ENCODE measurements at places on chromosomes 6 and 20. TPM values are rescaled to one million over a fixed set of nuclear protein-coding genes. Genes with fewer than 3 reads are reported as not detected.

GRCh38 chr20:48822178-48822577 lies 5.6 kb downstream of the PREX1 start:
- no peak for DNase-seq

GRCh38 chr20:35636095-35636494 lies 20.5 kb downstream of the SPAG4 start:
- DNase-seq, result no peak

- no peak for DNase-seq
Observed at GRCh38 chr6:71584712-71585436, 296.3 kb downstream of the OGFRL1 start.

The GNAS-AS1 gene
- 1.0 TPM for polyA plus RNA-seq

The CST7 gene
- polyA plus RNA-seq, result 0.23 TPM

DNA sequence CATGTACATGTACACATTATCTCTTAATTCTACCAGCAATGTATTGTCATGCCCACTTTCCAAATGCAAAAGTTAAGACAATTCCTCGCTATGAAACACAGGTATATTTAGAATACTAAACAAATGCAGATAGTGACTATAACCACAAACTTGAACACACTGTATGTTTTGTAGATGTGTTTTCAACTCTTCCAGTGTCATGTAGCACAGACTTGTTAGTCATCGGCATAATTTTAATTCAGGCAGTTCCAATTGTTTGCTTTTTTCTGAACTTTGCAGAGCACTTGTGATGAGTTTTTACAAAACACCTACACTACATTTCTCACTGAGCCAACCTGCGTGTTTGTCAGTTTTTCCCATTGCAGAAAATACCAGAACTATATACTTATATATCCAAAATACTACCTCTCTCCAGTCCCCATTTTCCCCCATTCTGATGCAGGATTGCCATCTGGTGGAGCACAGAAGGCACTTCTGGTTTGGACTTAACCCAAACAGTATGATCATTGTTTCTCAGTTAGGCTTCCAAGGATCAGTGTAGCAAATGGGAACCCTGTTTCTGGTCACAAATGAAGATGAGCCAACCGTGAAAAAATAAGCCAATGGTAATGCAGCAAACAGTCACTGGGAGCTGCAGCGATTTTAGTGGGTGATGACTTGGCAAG lies 143.4 kb downstream of the ADGRB3 start:
- peak; percentile 50 for DNase-seq

- no peak for DNase-seq
Observed at GRCh38 chr6:56759521-56759920, 116.8 kb upstream of the DST start.

DNA sequence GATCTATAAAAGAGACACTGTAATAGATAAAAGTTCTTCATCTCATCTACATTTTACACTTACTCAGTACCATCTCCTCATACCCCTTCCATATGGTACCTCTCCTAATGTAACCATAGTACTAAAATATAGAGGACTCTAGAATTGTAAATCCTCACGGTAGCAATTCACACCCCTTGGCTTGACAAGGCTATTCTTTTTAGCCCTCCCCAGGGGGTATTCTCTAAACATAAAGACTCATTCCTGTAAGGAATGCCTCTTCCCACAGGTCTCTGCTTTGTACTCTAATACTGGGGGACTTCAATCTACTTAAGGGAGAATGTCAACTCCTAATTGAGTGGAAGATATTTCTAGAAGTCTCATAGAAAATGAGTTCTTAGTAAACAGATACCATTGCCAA lies 85.9 kb downstream of the VIP start:
- no peak for DNase-seq

The RSPH9 gene
- not detected for polyA plus RNA-seq

DNA sequence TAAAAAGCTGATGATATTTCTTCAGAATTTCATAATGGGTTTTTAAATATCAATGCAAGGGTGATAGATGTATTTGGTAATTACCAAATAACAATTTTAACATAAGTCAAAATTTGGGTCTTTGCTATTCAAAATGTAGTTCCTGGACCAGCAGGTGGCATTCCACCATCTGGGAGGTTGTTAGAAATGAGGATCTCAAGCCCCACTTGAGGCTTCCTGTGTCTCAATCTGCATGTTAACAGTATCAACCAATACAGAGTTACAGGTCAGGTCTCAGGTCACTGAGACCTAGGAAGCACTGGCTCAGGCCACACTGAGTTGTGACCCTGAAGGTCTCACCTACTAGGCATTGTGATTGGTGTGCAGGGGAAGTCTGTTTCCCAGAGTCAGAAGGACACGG lies 57.2 kb upstream of the MTRF1L start:
- no peak for DNase-seq

DNA sequence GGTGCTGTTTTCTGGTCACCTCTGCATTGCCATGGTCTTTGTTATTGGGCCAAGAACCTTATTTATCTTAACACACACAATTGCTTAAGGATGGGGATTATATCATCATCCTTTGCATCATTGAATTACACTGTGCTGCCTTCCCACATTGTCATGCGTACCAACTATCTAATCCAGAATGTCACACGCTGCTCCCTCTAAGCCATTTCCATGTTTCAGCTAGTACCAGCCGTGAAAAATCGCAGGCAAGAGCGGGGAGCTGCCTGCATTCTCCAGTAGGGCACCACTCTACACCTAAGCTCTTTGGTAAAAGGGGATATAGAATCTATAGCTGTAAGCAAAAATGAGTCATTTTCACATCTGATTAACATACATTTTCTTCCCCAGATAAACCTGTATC lies 277.0 kb downstream of the PRL start:
- no peak for DNase-seq

The RNF39 gene
- polyA plus RNA-seq, result not detected

DNA sequence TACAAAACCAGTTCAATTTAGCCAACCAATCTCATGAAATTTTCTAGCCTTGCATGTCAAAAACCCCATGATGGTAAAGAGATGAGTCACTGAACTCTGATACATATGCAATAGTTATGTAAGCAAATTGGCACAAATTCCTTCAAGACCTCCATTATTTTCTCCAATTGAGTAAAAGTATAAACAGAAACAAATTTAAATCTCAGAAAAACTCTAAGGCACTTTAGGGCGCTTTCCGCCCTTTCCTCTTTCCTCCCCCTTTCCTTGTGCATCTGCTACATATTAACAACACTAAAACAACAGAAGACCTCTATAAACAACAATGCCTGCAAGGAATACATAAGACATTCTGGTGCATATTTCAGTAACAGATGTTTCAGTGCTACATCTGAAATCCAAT lies 48.5 kb downstream of the KIF13A start:
- DNase-seq, result no peak

DNA sequence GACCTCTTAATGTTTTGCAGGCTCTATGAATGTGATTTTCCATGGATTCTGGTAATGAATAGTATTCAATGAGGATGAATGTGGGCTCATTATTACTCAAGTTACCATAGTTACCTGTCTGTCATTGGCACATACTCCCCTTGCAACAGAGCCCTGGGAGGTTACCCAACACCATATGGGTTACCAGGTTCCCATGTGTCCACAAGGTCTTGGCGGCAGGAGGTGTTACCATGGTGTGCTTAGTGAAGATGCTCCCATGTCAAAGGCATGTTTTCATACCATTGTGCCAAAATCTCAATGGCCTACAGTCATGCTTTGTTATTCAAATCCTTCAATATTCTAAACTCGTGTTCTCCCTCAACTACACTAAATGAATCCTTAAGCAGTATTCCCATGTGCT lies 232.5 kb downstream of the HDGFL1 start:
- no peak for DNase-seq

GRCh38 chr20:24977336-24977735 lies 15.2 kb downstream of the APMAP start:
- DNase-seq, result no peak

GRCh38 chr6:34866509-34866908 lies 21.3 kb downstream of the TAF11 start:
- DNase-seq, result no peak

The BPIFB2 gene
- polyA plus RNA-seq, result not detected

DNA sequence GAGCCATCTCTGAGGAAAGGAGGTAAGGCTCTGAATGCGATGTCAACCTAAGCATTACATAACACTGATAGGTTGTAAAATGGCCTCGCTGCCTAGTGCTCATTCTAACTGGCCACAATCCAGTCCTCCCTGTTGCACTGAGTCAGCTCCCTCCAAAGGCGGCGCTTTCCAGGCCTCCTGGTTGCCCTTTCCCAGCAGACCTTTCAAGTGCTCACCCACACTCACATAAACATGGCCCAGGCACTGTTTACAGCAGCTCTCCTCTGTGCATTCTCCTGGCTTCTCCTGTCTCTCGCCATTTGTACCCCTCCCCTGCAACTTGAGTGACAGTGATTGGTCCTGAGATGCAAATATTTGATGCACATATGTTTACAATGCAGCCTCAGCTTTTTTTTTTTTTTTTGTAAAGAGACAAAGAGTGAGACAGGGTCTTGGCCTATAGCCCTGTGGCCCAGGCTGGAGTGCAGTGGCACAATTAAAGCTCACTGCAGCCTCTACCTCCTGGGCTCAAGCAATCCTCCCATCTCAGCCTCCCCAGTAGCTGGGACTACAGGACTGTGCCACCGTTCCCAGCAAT lies 36.8 kb upstream of the PRND start:
- no peak for DNase-seq

- no peak for DNase-seq
Observed at GRCh38 chr6:135901774-135902524, 50.4 kb downstream of the PDE7B start.

DNA sequence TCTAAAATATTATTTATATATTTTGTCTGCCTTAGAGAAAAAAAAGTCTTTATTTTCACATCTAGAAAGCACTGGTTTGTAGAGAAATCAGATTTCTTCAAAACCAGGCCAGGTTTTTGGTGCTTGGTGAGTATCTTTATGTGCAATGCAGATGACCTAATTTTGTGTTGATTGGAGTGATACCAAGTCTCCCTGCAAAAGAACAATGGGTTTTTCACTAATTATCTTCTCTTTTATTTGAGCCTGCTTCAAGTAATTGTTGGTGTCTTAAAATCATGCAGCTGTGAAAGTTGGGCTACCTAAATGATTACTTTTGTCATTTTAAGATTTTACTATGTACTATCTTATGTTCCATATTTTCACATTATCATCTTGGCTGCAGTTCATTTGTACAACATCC lies 874.7 kb downstream of the TFAP2A start:
- DNase-seq, result no peak

The CD83 gene
- polyA plus RNA-seq, result 2.6 TPM

GRCh38 chr6:128580224-128581110 lies 60.1 kb upstream of the PTPRK start:
- DNase-seq, result no peak

DNA sequence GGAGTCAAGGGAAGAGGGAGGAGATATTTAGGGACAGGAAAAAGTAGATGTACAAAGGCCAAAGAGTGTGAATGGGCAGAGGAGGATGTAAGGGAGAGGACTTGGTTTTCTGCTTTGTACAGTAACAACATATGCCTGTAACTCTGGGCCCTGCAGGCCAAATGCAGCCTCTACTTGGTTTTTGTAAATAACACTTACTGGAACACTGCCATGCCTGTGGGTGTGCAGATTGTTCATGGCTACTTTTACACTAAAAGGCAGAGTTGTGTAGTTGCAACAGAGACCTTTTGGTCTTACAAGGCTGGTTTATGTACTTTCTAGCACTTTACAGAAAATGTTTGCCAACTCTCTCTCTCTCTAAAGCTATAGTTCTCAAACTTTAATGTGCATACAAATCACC lies 157.1 kb downstream of the PHACTR1 start:
- DNase-seq, result no peak

Measured in K562 (cell line).